ENCODE measurements at places on chromosomes 7 and 10.

DNA sequence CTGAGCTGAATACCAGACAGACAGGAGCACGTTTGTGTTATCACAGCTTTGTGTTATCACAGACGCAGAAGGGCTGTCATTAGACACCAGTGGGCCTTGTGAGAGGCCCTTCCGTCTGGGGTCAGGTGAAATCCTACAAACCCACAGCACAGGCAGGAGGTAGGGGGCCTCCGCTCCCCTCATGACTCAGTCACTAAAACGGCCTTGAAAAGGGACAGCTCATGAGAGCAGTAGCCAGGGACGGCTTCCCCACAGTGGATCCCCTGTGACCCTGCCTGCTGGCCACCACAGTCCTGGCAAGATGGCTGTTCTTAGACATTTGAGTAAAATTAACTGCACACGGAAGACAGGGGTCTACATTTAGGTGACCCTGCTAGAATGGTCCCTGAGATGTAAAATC lies 215.8 kb upstream of the PPP2R2D start:
- DNase-seq = no peak

GRCh38 chr10:78700413-78700812 lies 368.4 kb upstream of the ZMIZ1 start:
- no peak for DNase-seq

- no peak for DNase-seq
Measured at GRCh38 chr7:122300211-122300932, 4.2 kb downstream of the FEZF1 start.

GRCh38 chr7:148925836-148926235 lies 41.7 kb upstream of the EZH2 start:
- no peak for DNase-seq

DNA sequence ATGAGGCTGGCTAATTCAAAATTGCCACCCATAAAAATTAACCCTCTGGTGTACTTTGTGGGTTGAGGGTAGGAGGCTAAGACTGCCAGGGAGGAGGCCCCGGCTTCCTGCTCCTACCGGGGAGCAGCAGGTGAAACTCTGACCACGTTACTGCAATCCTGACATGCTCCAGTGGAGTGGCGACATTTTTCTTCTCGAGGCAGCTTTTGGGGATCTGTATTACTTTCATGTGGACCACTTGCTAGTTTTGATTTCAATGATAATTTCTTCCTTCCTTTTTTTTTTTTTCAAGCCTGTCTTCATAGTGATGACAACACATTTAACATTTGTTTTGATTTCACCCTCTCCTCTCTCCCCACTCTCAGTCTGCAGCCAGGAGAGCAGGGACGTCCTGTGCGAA lies 14.6 kb downstream of the GATA3 start:
- no peak for DNase-seq

Measured in activated CD8-positive, alpha-beta memory T cell treated with anti-CD3 and anti-CD28 coated beads for 48 hours (primary cell).